ENCODE measurements at places on chromosomes 1 and 21.

GRCh38 chr1:205258261-205258691 is 30.5 kb downstream of the TMCC2 start:
- DNase-seq, result no peak

GRCh38 chr1:39387452-39387851 is 104.0 kb upstream of the BMP8A start:
- no peak for DNase-seq

DNA sequence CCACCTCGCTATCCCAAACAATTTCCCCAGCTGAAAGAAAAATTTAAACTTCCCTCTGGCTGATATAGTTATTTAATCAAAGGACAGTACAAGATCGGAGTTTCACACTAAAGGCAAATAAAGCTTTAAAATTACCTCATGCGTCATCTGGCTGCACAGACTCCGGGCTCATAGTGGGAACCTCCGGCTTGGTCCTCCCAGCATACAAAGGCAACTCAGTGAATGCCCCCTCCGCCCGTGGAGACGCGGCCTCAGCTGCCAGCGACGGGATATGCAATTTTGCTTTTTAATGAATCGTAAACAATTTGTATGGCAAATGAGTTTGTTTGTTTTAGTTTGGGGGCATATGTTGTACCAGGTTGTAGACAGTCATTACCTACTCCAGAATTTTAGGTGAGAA is 214.6 kb upstream of the NFIA start:
- no peak for DNase-seq

DNA sequence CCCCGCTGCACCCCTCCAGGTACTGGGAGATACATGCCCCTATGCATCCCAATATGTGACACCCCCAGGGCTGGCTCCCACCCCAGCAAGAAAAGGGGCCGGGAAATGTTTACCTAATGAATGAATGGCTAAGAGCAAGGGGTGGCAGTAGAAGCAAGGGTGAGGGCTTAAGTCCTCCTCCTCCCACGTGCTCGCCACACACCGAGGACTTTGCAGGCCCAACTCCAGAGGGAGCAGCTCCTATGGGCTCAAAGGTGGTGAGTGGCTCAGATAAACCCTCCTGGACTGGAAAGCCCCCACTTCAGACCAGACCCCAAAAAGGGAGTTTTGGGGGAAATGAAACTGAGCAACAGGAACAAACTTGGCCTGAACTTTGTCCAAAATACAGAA is 11.4 kb downstream of the SLC45A3 start:
- no peak for DNase-seq

GRCh38 chr1:161209790-161210409 is 5.2 kb upstream of the FCER1G start:
- no peak for DNase-seq

DNA sequence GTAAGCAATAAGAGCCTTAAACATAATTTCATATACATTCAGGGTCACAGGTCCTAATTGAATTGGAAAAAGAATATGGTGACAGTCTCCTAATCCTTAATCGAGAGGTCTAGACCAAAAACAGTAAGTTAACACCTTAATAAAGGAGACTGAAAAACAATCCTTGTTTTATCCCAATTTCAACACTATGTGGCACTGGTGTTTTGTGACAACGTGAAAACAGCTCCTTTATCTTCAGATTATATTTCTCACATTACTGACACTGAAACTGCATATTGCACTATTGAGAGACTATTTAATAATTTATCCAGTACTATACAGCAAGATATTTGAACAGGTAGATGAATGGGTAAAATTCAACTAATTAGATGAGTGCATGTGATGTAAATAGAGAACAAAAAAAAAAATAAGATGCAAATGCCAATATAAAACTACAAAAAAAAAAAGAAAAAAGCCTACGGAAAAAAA is 34.1 kb downstream of the TP53BP2 start:
- no peak for DNase-seq

DNA sequence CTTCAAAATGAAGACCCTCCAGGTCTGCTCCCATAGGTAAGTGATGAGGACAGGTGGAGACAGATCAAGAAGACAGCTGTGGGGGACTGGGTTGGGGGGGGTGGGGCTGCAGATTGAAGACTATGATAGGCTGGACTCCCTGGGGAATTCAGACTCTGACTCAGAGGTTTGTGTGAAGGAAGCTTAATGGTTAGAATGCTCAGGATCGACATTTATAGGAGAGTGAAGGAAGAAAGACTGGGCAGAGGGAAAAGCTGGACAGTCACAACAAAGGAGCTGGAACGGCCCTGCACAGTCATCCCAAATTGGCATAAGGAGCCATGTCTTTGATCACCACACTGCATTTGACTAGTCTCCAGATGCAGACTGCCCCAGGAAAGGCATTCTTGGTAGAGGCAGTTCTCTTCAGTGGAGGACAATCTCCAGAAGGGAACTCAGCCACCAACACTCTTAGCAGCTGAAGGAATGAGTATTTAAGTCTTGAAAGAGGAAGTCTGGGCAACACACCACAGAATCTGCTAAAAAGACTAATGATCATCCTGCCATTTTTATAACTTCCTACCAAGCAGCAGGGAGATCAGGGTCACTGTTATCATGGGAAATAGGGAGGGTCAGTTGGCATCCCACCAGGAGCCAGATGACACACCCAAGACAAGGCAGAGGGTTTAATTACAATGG is 120.0 kb upstream of the ZC3H11B start:
- DNase-seq, result no peak

GRCh38 chr21:34020005-34020847 is 53.2 kb upstream of the MRPS6 start:
- DNase-seq, result no peak

- no peak for DNase-seq
These were observed 11.5 kb downstream of the SLC9A1 start for GRCh38 chr1:27143401-27143800.

DNA sequence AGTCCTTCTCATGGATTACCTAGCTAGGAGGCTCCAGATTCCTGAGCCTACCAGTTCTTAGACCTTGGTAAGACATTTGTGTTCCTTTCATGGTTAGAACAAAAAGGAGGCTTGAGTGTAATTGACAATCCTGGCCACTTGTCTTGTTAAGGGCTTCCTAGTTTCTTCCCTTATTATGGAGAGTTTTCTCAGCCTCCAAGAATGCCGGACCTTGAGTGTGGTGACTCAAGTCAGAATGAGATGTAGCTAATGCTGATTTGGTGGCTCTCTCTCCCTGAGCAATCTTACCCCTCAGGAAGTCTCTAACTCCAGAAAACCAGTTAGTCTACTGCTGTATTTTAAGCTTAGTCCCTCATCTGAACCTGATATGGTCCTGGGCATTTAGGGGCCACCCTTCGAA is 14.3 kb downstream of the CHI3L2 start:
- DNase-seq, result no peak

DNA sequence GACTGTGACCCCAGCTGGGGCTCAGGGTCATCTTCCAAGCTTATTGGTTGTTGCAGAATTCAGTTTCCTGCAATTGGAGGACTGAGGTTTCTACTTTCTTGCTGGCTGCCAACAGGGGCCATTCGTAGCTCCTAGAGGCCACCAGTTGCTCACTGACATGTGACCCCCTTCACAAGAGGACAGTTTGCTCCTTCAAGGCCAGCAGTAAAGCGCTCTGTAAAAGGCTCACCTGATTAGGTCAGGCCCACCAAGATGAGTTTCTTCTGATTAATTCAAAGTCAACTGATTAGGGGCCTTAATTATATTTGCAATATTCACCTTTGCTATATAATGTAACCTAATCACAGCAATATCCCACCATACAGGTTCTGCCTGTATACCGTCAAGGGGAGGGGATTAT is 68.9 kb downstream of the SLC9A1 start:
- no peak for DNase-seq

DNA sequence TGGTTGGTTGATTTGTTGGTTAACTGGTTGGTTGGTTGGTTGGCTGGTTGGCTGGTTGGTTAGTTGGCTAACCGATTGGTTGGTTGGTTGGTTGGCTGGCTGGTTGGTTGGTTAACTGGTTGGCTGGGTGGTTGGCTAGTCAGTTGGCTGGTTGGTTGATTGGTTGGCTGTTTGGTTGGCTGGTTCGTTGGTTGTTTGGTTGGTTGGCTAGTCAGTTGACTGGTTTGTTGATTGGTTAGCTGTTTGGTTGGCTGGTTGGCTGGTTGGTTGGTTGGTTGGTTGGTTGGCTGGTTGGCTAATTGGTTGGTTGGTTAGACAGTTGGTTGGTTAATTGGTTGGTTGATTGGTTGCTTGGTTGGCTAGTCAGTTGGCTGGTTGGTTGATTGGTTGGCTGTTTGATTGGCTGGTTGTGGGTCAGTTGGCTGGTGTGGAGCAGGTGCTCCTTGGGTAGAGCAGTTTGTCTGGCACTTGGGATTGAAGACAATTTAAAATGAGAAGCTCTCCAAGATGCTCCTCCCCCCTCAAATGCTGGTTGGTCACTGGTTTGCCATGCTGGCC is 6.9 kb downstream of the RSPH1 start:
- DNase-seq, result no peak

GRCh38 chr1:68429233-68429808 is 20.4 kb downstream of the RPE65 start:
- no peak for DNase-seq

DNA sequence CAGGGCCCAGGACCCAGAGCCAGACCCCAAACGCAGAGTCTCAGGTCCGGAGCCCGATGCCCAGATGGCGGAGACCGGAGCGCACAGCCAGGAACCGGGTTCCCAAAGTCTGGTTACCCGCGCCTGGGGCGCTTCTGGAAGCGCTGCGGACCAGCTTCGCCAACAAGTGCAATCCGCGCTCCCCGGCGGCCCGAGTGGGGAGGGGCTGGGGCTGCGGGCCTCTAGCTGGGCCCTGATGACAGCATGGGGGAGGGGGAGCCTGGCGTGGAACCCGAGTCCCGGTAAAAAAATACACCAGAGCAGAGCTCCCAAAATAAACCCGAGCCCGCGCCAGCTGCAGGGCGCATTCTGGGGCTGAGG is 494 bp downstream of the NT5C1A start:
- no peak for DNase-seq

- no peak for DNase-seq
These were observed 56.8 kb downstream of the PLD5 start for GRCh38 chr1:242467556-242468145.

DNA sequence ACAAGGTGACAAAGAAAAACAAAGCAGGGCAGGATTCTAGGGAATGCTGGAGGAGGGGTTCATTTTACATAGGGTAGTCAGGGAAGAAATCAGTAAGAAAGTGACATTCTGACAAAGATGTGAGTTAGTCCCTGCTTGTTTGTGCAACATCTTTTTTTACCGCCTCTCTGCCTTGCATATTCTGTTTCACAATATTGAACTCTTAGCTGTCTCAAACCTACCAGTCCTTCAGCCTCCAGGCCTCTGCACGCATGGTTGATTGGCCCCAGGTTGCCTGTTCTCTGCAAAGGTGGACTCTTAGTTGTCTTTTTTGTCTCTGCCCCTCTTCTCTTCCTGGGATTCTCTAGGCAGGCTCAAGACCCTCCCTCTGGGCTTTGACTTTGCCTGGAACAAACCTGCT is 152.2 kb upstream of the RUNX1 start:
- DNase-seq, result no peak

DNA sequence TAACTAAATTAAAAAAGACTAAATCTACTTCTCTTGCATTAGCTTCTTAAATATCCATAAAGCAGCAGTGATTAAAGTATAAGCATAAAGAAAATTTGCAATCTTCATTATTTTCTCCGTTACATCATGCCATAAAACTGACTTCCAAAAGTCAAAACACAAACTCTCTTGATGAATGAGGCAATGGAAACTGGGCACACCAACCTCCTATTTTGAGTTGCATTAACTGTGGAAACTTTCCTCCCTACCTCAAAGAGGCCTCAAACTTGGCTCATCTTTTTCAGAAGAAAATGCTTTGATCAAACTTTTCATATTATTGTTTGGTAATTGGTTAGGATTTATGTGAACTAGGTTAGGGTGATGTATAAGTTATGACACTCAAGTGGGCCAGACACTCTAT is 4.1 kb upstream of the BTG3 start:
- DNase-seq, result no peak

- no peak for DNase-seq
These were observed 30.3 kb downstream of the TCP10L start for GRCh38 chr21:32554832-32555638.

- no peak for DNase-seq
These were observed 574.1 kb downstream of the LMO4 start for GRCh38 chr1:87902830-87903229.

GRCh38 chr1:203299169-203299568 is 6.2 kb upstream of the BTG2 start:
- no peak for DNase-seq

- DNase-seq, result no peak
These were observed 28.4 kb upstream of the NFIA start for GRCh38 chr1:61053712-61054600.

- no peak for DNase-seq
These were observed 187.1 kb downstream of the GRIK3 start for GRCh38 chr1:36847186-36847585.

DNA sequence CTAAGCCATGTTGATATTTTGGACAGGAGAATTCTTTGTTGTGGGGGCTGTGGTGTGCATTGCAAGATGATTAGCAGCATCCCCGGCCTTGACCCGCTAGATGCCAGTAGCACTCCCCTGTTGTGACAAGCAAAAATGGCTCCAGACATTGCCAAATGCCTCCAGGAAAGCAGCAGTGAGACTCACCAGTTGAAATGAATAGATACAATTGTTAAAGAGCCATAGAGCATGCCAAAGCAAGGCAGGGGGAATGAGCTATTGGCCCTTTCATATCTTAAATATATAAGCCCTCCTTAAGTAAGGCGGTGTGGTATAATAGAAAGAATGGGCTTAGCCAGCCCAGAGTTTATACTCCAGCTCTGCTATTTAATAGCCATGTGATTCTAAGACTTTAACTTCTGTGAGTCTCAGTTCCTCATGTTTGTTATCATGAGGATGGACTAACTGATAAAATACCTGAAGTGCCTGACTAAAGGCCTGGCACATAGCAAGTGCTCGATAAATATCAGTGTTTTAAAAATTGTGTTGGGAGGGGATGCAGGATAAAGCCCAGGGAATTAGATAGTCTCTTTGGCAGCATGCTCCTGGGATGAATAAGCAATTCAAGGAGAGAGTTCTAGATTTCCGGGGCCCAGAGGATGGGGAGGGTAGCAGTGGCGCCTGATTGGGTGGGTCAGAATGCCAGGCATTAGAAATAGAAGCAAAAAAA is 21.1 kb upstream of the RGS4 start:
- no peak for DNase-seq

DNA sequence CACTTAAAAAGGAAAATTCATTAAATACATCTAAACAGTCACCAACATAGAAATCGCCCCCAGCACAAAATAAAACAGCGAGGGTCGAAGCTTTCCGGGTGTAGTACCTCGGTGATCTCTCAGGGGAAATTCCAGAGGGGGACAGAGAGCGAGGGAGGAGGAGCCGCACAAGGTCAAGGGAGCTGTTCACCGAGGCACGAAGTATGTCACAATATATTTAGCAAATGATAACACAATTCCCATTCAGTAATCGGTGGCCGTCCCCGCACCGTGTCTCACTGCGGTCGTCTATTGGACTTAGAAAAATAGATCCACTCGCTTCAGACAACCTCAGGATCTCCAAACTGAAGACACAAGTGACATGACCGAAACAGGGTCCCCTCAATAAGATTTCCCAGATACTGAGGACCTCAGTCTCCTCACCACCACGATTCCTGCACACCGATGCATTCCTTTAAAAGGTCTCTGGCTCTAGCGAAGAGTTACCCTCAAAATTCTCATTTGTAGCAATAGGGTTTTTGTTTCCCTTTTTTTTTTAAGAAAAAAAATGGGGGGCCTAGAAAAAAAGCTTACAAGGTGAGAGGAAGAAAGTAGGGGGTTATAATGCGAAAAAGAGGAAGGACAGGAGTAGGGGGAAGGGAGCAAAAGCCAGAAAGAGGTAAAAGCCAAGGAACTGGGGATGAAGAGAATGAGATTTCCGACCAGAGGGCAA is 1.1 kb downstream of the LPGAT1 start:
- DNase-seq, result no peak

Data from stimulated activated CD8-positive, alpha-beta memory T cell treated with anti-CD3 and anti-CD28 coated beads, Interleukin-4, amount 100 ng/mL, for 1 hour (primary cell).